Articular chondrocyte of knee joint (primary cell): ENCODE measurements at places on chromosomes 5 and 9. TPM values are rescaled to one million over a fixed set of nuclear protein-coding genes. Genes with fewer than 3 reads are reported as not detected.

The SPATA31D4 gene
- total RNA-seq, result not detected in 2 replicates

The ROR2 gene
- total RNA-seq, result 7.7 and 9.7 TPM in 2 replicates

The PCA3 gene
- total RNA-seq, result 0.65 TPM in 2 replicates

The FGF10 gene
- total RNA-seq, result 2.2 and 3.5 TPM in 2 replicates

The TMC1 gene
- total RNA-seq, result 0.39 and 0.76 TPM in 2 replicates

The PTGDS gene
- 0.65 and 5.1 TPM in 2 replicates for total RNA-seq

The LCN6 gene
- total RNA-seq, result not detected in 2 replicates

The NADK2 gene
- 33.3 and 34.5 TPM in 2 replicates for total RNA-seq

The ESM1 gene
- total RNA-seq, result 0.39 and 2.2 TPM in 2 replicates

The HSPA9 gene
- 306 and 331 TPM in 2 replicates for total RNA-seq

The SHOC1 gene
- 0.11 and 0.13 TPM in 2 replicates for total RNA-seq
